ENCODE measurements at places on chromosomes 12 and 14. TPM values are rescaled to one million over a fixed set of nuclear protein-coding genes. Genes with fewer than 3 reads are reported as not detected.

Gene APOF
- not detected for total RNA-seq

Gene KLHDC1
- total RNA-seq, result 15.9 TPM

Gene SIRT4
- total RNA-seq, result 4.5 TPM

Gene PLEKHG7
- not detected for total RNA-seq

Gene RD3L
- total RNA-seq, result not detected

Gene BIN2
- total RNA-seq, result 2.2 TPM

Gene NFATC4
- 5.1 TPM for total RNA-seq

Measured in occipital lobe (tissue), 3 donors.